ENCODE measurements at places on chromosomes 5 and 9. TPM values are rescaled to one million over a fixed set of nuclear protein-coding genes. Genes with fewer than 3 reads are reported as not detected.

Gene NOXA1
- total RNA-seq: 0.73 TPM

Gene F2RL2
- 42.3 TPM for total RNA-seq

Gene RBM27
- total RNA-seq: 27.8 TPM

Gene ENTREP1
- total RNA-seq: under 0.01 TPM

Gene HMCN2
- under 0.01 TPM for total RNA-seq

Gene ST8SIA4
- 0.29 TPM for total RNA-seq

Gene FAM120A
- total RNA-seq: 153 TPM

Gene PGM5
- 88.8 TPM for total RNA-seq

Gene NR5A1
- total RNA-seq: not detected

Gene C1QTNF2
- 3.2 TPM for total RNA-seq

Gene ADAMTS13
- total RNA-seq: 6.0 TPM

Gene PCDHGA5
- total RNA-seq: 2.8 TPM

Gene MSX2
- total RNA-seq: 15.9 TPM

Gene SPEF2
- 4.1 TPM for total RNA-seq

Gene SSNA1
- 92.1 TPM for total RNA-seq

Gene MRPL22
- 26.8 TPM for total RNA-seq

Gene GPR21
- 0.17 TPM for total RNA-seq

Gene SLC36A2
- not detected for total RNA-seq

Gene IGIP
- 11.9 TPM for total RNA-seq

Gene SLC6A7
- not detected for total RNA-seq

Gene ARSB
- total RNA-seq: 14.0 TPM

Gene ZDHHC11B
- 0.29 TPM for total RNA-seq

Gene PDLIM7
- total RNA-seq: 79.7 TPM

Gene SOHLH1
- total RNA-seq: not detected

Gene WDR36
- total RNA-seq: 96.4 TPM

Gene SIT1
- total RNA-seq: not detected

Gene GARNL3
- 1.3 TPM for total RNA-seq

Gene ACTBL2
- not detected for total RNA-seq

Gene FGD3
- not detected for total RNA-seq

Gene MAP1B
- total RNA-seq: 421 TPM

Gene NME5
- total RNA-seq: 2.6 TPM

Gene DBH
- not detected for total RNA-seq

Gene SLC44A1
- 87.8 TPM for total RNA-seq

All from smooth muscle cell of trachea (primary cell).